ENCODE measurements at places on chromosomes 6 and 20. TPM values are rescaled to one million over a fixed set of nuclear protein-coding genes. Genes with fewer than 3 reads are reported as not detected.

GRCh38 chr6:21027507-21027906 lies 493.2 kb downstream of the CDKAL1 start:
- no peak for DNase-seq

- no peak for DNase-seq
These were observed 130.0 kb downstream of the FOXC1 start for GRCh38 chr6:1739680-1740079.

DNA sequence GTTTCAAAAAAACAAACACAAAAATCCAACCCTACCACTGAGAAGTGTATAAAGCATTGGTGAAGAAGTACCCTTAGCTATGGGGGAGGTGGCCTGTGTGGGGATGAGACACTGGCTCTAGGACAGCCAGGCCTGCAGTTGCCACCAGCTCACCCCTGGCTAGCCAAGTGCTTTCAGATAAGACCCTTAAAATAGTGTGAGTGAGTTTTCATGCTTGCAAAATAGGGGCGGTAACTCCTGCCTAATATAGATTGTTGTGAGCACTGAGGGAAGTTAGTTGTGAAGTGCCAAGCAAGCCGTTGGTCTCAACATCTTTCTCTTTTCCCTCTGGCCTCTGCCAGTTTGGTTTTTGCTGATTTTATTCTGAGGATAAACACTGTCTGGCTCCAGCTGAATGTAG lies 11.3 kb downstream of the PPP1R3G start:
- no peak for DNase-seq

GRCh38 chr6:302760-303159 lies 10.5 kb downstream of the DUSP22 start:
- DNase-seq = no peak

Gene MICA
- total RNA-seq = 5.5 TPM

GRCh38 chr6:35052694-35053565 lies 88.2 kb downstream of the TCP11 start:
- no peak for DNase-seq

GRCh38 chr6:79066330-79066729 lies 11.7 kb downstream of the PHIP start:
- DNase-seq = no peak

Gene ERVFRD-1
- 0.06 TPM for total RNA-seq

GRCh38 chr6:144335311-144335861 lies 50.3 kb downstream of the UTRN start:
- DNase-seq = no peak

Gene RNF39
- total RNA-seq = 0.18 TPM

Gene GPLD1
- total RNA-seq = 0.98 TPM

DNA sequence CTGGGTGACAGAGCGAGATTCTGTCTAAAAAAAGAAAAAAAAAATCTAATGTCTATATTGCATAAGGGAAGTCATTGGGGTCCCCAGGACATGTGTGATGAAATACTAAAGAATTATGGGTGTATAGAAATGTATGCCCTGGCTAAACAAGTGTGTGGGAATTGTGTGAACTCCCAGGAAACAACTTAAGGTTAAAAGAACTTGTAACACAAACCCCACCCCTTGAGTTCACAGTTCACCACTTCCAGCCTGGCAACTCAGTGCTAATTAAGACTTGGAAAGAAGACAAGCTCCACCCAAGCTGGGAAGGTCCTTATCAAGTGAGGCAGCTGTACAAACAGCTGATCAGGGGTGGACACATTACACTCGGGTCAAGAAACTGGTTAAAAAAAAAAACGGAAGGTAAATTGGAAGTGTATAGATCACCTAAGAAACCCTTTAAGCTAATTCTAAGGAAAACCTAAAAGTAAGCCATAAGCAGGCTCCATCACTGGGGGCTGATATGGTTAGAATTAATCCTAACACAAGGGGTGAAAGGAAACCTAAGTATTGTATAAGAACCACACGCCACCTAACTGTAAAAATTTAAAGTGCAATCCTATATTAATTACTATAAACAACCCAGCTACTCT lies 25.2 kb downstream of the HLA-A start:
- DNase-seq = no peak

GRCh38 chr20:50138479-50139393 lies 14.8 kb downstream of the PEDS1 start:
- DNase-seq = no peak

Gene LY6G6F
- not detected for total RNA-seq

DNA sequence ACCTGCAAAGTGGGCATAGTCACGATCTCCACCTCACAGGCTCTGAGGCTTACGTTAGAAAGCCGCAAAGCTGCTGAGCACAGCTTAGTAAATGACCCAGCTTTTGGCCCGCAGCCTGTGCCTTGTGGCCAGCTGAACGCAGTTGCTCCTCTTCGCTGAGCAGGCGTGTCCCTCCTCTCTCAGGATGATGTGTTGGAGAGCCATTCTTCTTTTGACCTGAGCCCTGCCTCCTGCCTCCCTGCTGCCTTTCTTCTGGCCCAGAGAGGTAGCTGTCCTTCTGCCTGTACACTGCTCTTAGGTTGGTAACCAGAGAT lies 47.6 kb upstream of the MYL9 start:
- peak; percentile 56 for DNase-seq

- no peak for DNase-seq
These were observed 294.2 kb downstream of the FOXC1 start for GRCh38 chr6:1903780-1904465.

- DNase-seq = no peak
These were observed 365.7 kb downstream of the MAFB start for GRCh38 chr20:40323361-40323794.

Gene ADAM33
- 0.67 TPM for total RNA-seq

DNA sequence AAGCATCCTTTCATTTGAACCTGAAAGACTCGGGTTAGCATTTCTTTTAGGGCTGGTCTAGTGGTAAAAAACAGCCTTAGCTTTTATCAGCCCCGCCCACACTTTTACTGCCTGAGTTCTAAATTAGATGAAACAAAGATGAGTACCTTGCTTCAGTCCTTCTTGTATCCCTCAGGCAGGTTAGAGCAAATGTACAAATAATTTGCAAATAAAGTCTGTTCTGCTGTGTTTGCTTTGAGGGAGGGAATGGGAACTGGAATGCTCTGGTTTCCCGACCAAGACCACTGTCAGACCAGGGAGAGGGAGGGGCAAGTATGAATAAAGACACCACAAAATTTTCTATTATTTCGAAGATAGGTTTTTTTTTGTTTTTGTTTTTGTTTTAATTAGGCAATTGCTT lies 85.5 kb upstream of the FLRT3 start:
- DNase-seq = no peak

GRCh38 chr6:155519176-155519738 lies 63.6 kb upstream of the NOX3 start:
- no peak for DNase-seq

GRCh38 chr6:45981046-45981445 lies 34.6 kb downstream of the CLIC5 start:
- no peak for DNase-seq

Gene LY6G6C
- total RNA-seq = not detected

GRCh38 chr6:139640448-139640847 lies 266.0 kb upstream of the CITED2 start:
- DNase-seq = no peak

Gene TBXT
- not detected for total RNA-seq

Gene DDR1
- 95.7 TPM for total RNA-seq

Gene GPR63
- 0.92 TPM for total RNA-seq

Gene ZMYND8
- 25.6 TPM for total RNA-seq

Gene GABRR1
- total RNA-seq = not detected

Gene BTN1A1
- not detected for total RNA-seq

- peak; percentile 17 for DNase-seq
These were observed 178.4 kb downstream of the DLL1 start for GRCh38 chr6:170112583-170112860.
